Lower leg skin (tissue), 4 donors: ENCODE measurements at places on chromosomes 3 and 15. TPM values are rescaled to one million over a fixed set of nuclear protein-coding genes. Genes with fewer than 3 reads are reported as not detected.

DNA sequence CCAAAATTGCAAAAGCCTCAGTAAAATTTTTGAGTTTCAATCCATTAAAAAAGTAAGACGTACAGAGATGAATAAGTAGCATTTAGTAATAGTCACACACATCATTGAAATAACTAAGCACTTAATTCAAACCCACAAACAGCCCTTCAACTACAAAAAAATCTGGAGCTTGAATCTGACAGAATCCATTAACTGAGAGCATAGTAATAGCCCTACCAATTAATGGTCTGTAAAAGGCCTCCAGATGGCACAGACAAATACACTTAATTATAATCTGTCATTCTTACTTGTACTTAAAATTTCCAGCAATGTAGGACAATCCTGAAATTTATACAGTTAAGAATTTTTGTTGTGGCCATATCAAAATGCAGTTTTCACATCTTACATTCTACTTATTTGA lies 246.9 kb downstream of the VGLL3 start:
- DNase-seq: no peak

DNA sequence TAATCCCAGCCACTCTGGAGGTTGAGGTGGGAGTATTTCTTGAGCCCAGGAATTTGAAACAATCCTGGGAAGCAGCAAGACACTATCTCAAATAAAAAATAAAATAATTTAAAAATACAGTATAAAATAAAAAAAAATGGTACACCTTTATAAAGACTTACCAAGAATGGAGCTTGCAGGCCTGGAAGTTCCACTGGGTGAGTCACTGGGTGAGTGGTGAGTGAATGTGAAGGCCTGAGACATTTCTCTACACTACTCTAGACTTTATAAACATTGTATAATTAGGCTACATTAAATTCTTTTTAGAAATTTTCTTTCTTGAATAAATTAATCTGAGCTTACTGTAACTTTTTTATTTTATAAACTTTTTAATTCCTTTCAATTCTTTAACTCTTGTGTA lies 609.1 kb upstream of the BCHE start:
- DNase-seq: no peak

GRCh38 chr3:112395181-112395895 lies 62.4 kb downstream of the CD200 start:
- DNase-seq: no peak

DNA sequence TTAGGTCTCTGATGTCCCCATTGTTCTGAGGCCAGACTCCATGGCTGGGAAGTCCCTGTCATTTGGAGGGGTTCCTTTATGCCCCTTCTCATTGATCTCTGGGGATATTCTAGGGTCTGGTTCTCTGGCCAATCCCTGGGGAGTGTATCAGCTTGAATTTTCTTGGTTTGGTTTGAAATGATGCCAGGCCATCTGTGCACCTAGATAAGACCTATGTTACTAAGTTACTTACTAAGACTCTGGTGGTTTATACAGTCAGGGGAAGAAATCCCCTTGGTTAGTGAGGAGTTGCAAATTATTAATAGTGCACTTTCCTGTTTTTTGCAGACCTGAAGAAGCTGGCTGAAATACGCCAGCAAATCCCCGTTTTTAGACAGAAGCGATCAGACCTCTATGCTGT lies 20.3 kb downstream of the NIT2 start:
- DNase-seq: no peak

GRCh38 chr3:1275495-1275894 lies 182.7 kb downstream of the CNTN6 start:
- DNase-seq: no peak

GRCh38 chr3:107411779-107412178 lies 34.5 kb downstream of the CCDC54 start:
- DNase-seq: no peak

DNA sequence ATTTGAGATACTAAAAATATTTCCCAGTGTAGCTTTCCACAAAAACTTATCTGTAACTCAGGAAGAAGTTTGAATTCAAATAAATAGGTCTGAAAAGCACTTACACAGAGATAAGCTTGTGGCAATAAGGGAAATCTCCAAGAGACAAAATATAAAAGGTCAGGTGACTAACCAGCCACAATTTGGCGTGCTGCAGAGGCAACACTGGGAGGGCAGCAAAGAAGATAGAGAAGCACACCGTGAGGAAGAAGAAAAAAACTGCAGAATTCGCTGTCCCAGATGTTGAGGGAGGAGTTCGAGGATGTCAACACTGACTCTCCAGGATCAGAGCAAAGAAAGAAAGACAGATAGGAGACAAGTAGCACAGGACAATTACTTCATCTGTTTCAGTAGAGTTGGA lies 204.4 kb downstream of the FMN1 start:
- DNase-seq: no peak

- no peak for DNase-seq
These were observed 1097.2 kb downstream of the FHIT start for GRCh38 chr3:60154011-60154410.

GRCh38 chr15:51931638-51932037 lies 39.9 kb downstream of the LEO1 start:
- no peak for DNase-seq

DNA sequence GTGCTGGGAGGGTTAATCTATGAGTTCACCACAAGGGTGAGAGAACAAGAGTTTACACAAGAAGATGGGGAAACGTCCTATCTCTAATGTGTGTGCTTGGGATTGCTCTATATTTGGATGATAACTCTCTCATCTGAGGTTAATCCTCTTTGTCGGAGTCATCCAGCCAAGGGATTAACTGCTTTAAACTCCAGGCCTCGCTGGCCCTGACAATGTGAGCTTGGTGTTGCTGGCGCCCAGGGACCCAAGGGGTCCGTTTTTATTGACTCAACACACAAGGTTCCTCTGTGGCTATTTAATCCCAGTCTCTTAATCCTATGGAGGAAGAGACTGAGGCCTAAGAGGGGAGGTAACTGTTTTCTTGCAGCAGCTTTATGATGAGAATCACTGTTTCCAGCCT lies 14.2 kb downstream of the SV2B start:
- peak; percentile 21 for DNase-seq

DNA sequence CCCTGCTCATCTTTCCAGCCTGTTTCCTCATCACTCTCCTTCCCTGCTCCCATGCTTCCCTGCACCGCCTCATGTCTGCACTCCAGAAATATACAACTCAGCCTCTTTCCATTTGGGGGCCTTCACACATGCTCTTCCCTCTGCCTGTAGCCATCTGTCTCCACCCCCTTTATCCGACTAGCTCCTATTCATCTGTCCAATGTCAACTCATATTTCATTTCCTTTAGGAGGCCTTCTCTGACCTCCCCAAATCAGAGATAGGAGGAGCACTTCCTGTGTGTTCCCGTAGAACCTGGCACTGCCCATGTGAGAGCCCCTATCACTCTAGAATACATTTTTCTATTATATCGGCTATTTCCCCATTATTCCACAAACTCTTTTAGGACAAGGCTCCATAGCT lies 10.6 kb downstream of the ATP8B4 start:
- no peak for DNase-seq

DNA sequence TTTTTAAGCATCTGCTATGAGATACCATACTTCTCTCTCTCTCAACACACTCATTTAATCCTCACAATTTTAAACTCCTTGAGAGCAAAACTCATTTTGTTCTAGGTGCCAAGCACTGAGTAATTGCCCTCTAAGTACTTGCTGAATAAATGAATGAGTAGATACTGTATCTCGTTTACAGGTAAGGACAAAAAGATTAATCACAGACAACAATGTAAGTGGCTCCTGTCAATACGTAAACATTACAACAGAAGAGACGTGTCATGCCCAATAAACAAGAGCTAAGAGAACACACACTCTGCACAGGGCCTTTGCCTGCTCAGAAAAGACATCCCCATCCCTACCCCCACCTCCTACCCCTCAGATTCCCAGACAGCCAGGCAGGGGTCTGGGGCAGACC lies 59.8 kb downstream of the CHSY1 start:
- no peak for DNase-seq

- DNase-seq: no peak
These were observed 1.7 kb upstream of the C3orf33 start for GRCh38 chr3:155807823-155808222.

DNA sequence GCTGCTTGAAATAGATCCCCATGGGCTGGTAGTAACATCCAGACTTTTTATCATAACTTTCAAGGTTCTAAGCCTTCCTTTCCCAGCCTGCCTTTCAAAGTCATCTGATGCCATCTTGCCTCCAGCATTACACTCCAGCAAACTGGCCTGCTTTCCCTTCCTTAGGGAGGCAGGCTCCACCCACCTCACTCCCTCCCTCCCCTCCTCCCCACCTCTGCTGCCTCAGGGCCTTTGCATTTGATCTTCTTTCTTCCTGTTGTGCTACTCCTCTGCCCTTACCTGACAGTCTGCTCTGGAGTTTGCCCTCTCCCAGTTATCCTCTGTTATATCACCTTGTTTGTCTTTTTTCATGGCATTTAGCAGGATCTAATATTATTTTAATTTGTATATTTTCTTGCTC lies 319.5 kb downstream of the KCNH8 start:
- DNase-seq: no peak

GRCh38 chr3:165852711-165853110 lies 15.5 kb upstream of the BCHE start:
- DNase-seq: no peak

- DNase-seq: no peak
These were observed 66.2 kb downstream of the CORO2B start for GRCh38 chr15:68644996-68645395.

Gene ECE2
- total RNA-seq: not detected

Gene LTK
- total RNA-seq: 0.52 TPM

Gene ZNF860
- 2.5 TPM for total RNA-seq

GRCh38 chr3:182527745-182528144 lies 265.6 kb upstream of the ATP11B start:
- DNase-seq: no peak

- DNase-seq: peak; percentile 78
These were observed 90.4 kb downstream of the XXYLT1 start for GRCh38 chr3:195180490-195181112.

DNA sequence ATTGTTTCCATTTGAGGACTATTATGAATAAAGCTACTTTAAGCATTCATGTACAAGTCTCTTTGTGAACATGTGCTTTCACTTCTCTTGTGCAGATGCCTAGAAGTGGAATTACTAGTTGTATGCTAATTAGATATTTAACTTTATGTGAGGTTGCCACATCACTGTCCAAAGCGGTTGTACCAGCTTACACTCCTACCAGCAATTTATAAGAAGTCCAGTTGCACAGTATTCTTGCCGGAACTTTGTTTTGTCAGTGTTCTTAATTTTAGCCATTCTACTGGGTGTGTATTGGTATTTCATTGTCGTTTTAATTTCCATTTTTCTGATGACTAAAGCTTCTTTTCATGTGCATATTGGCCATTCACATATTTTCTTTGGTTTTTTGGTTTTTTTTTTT lies 29.1 kb downstream of the SEMA3G start:
- no peak for DNase-seq

- no peak for DNase-seq
These were observed 84.1 kb downstream of the PCCB start for GRCh38 chr3:136334209-136334608.

- no peak for DNase-seq
These were observed 13.5 kb downstream of the CCPG1 start for GRCh38 chr15:55394694-55395093.

Gene MCF2L2
- 1.1 TPM for total RNA-seq

Gene C3orf85
- not detected for total RNA-seq

Gene SIDT1
- total RNA-seq: 0.19 TPM

Gene NEIL1
- total RNA-seq: 40.7 TPM

GRCh38 chr3:32391643-32392535 lies at the start of gene CMTM7:
Gene CMTM7 (plus strand): TSS chr3:32391853. CDS start chr3:32391907, 54 bp downstream.
- peak; percentile 49 for DNase-seq

Gene RSRC1
- total RNA-seq: 25.7 TPM

DNA sequence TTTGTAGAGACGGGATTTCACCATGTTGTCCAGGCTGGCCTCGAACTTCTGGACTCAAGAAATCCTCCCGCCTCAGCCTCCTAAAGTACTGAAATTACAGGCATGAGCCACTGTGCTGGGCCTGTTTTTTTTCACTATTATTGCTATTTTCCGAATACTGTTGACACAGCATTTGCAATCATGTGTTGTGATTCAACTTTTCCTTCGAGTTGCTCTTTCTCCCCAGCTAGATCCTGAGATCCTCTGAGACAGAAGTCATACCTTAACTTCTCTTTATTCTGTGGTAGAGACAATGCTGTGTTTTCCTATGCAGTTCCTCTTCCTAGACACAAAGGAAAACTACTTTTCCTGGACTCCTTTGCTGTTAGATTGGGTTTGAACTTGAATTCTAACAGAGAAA lies 46.4 kb upstream of the USP3 start:
- DNase-seq: no peak

DNA sequence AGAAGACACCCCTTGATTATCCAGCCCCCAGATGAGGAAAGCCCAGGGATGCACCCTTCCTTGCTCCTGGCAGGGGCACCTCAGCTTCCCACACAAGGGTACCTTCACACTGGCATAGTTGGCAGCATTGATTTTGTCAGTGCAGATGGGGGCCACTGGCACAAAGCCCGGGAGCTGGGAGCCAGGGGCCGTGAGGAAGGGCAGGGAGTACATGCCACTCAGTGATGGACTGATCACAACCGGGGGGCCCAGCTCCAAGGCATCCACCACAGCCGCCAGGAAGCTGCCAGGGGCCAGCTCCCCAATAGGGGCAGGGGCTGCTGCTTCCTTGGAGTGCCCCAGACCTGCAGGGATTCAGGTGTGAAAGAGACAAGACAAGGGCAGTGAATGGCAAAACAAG lies 2.6 kb upstream of the PCBP4 start:
- DNase-seq: no peak

Gene CHRD
- 3.3 TPM for total RNA-seq

GRCh38 chr15:58433597-58434333 lies 2.0 kb downstream of the LIPC start:
- peak; percentile 84 for DNase-seq

Gene NEK4
- 15.9 TPM for total RNA-seq

- peak; percentile 98 for DNase-seq
These were observed 48.6 kb downstream of the OIP5 start for GRCh38 chr15:41283653-41284426.

DNA sequence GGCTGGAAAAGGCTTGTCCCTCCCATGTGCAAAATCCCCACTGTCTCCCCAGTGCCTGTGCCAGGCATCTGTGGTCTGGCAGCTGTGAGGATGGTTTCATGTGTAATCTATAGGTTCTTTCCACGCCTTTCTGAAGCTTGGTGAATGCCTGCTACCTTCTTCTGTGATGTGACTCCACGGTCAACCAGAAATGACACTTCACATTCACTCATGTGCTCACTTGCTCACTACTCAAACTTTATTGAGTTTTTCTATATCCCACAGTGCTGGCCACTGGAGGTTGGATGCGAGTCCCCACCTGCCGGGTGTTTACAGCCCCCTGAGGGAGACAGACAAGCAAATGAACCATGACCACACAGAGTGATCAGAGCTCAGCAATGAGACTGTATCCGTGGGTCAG lies 27.9 kb upstream of the TLE3 start:
- no peak for DNase-seq

GRCh38 chr15:40336744-40337122 lies 4.0 kb downstream of the CCDC9B start:
- no peak for DNase-seq
